ENCODE measurements at places on chromosomes 7 and 10. TPM values are rescaled to one million over a fixed set of nuclear protein-coding genes. Genes with fewer than 3 reads are reported as not detected.

DNA sequence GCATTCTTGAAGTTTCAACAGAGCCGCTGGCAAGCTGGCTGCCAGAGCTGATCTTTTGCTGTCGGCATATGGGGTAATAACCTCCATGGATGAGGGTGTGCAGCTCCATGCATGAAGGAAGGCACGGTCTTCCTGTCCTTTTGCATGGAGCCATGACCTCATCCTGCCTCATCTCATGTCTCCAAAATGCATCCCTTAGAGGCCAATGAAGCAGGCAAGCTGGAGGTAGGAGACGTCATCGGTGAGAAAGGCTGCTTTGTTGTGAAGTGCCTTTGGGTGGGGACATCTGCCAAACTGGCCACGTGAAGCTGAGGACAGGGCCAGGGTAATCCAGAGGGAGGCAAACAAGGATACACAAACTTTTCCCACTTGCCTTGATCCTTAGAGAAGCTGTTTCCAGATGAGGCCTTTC lies 161.5 kb upstream of the TBX20 start:
- H3K27ac ChIP-seq: no peak overlapping the region
- no peak overlapping the region for H3K4me3 ChIP-seq
- DNase-seq: no peak
- no peaks in the 10 kb centered on the region for H3K4me1 ChIP-seq
- H3K27me3 ChIP-seq: no peaks in the 10 kb centered on the region

DNA sequence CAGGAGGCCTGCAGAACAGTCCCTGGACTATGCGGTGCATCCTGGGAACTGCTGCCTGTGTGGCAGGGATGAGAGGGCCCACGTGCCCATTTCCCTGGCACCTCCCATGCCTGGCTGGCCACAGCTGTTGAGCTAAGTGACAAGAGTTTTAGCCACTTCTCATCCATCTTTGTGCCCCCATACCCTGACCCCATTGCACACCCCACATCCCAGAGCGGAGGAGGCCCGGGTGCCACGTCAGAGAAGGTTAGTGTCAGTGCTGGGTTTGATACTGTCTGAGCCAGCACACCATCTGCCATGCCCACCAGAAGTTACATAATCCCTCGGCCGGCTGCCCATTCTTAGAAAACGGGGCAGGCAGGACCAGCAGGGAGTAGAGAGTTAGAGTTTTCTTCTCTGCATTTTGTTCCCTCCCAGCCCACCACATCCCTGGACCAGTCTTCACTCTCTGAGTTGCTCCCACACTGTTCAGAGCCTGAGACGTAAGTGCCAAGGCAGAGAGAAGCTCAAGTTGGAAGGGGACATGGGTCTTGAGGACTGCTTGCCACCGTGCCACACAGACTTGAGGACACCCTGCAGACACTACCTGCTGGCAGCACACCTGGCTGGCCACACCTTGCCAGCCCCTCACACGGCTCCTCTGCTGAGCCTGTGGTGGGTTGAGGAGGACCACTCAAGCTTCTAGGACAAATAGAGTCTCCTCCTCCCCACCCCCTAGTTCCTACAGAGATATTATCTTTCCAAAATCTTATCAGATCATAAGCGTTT lies 13.1 kb downstream of the UNC5B start:
- DNase-seq: no peak
- H3K4me1 ChIP-seq: peaks cover 21% of the 10 kb centered on the region
- H3K36me3 ChIP-seq: no peaks in the 10 kb centered on the region
- no peak overlapping the region for H3K4me3 ChIP-seq
- no peak overlapping the region for H3K27ac ChIP-seq

DNA sequence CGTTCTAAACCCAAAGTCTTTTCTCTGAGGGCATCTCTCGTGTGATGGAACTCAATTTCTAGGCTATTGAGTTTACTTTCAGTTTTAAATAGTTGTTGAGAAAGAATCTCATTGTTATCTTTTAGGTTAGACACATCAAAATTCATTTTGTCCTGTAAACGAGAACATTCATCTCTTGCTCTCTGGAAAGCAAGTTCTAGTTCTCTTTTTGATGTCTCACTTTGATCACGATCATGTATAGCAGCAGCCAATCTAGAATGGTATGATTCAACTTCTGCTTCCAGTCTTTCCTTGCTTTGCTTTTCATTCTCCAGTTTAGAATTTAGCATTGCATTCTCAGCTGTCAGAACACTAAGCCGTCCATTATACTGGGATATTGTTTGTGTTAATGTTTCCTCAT lies 65.1 kb downstream of the ANKRD26 start:
- H3K27ac ChIP-seq: no peak overlapping the region
- no peaks in the 10 kb centered on the region for H3K4me1 ChIP-seq
- H3K27me3 ChIP-seq: no peaks in the 10 kb centered on the region
- no peak for DNase-seq
- peaks cover 9% of the 10 kb centered on the region for H3K36me3 ChIP-seq

DNA sequence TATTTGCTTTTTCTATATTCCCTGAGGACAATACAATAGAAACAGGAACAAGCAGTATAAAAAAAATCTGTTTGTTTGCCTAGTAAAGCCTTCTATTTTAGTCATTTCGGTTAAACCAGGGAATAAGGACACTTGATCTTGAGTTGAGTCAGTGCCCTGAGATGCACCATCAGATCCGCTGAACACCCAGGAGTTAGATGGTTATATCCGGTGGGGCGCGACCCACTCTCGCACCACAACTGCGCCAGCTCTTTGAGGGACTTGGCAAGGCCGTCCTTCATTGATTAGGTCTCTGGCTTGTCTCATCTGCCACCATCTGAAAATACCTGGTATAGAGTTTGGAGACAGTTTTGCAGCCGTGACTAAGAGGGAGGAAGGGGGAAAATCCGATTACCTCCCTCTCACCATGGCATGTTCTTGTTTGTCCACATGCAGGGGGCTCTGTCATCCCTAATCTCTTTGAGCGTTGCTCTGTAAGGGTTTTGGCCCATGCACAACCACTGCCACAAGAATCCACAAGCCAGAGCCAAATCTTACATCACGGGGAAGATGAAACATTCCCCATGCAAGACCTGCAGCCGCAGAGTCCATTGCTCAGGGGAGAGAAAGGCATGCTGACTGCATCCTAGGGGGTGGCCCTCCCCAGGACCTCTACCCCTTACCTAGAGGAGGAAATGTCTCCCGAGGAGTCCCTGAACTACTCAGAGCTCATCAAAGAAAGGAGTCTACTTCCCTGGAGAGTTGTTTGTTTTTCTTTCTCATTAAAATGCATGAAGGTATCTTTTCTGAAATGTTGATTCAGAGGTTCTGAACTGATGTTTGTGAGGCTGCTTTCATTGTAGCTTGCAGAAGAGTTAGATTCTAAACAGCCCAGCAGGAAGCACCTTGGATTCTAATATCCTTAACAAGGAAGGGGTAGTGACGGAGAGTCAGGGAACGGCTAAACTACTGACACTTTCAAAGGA lies 101.6 kb upstream of the FAM171A1 start:
- H3K36me3 ChIP-seq: no peaks in the 10 kb centered on the region
- H3K4me3 ChIP-seq: no peak overlapping the region
- H3K27me3 ChIP-seq: no peaks in the 10 kb centered on the region
- H3K27ac ChIP-seq: peak overlapping the region; percentile 36
- peaks cover 10% of the 10 kb centered on the region for H3K4me1 ChIP-seq

GRCh38 chr7:114530057-114530611 lies 115.5 kb downstream of the FOXP2 start:
- no peaks in the 10 kb centered on the region for H3K4me1 ChIP-seq
- DNase-seq: no peak
- no peak overlapping the region for H3K27ac ChIP-seq
- no peaks in the 10 kb centered on the region for H3K27me3 ChIP-seq
- H3K36me3 ChIP-seq: no peaks in the 10 kb centered on the region

DNA sequence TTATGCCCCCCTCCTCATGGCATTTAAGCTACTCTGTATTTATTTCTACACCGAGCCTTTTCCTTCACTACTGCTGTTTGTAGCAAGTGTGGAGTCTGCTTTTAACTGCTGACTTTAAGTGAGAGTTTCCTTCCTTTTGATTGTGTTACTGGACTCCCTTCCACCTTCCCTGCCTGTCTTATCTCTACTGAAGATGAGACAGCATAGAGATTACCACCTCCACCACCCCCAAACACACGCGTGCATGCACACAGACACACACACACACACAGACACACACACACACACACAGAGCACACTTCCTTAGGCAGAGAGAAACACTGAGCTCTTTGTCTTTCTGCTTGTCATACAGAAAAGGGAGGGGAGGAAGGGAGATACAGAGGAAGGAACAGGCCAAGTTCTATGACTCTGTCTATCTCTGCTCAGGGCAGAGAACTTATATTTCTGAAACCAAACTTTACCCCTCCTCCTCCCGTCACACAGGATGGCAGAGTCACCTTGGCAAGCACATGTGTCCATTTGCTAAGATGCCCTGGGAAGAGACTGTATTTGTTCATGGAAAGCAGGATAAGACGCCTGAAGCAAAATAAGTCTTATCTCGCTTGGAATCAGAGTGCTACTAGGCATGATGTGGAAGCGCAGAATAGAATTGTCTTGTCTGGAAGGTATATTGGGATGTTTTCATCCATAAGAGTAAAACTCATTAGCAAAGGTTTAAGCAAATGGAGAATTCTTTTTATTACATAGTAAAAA lies 81.8 kb upstream of the CAV2 start:
- H3K4me3 ChIP-seq: no peak overlapping the region
- no peaks in the 10 kb centered on the region for H3K36me3 ChIP-seq
- H3K27me3 ChIP-seq: no peaks in the 10 kb centered on the region
- H3K4me1 ChIP-seq: no peaks in the 10 kb centered on the region
- peak overlapping the region; percentile 47 for H3K27ac ChIP-seq

DNA sequence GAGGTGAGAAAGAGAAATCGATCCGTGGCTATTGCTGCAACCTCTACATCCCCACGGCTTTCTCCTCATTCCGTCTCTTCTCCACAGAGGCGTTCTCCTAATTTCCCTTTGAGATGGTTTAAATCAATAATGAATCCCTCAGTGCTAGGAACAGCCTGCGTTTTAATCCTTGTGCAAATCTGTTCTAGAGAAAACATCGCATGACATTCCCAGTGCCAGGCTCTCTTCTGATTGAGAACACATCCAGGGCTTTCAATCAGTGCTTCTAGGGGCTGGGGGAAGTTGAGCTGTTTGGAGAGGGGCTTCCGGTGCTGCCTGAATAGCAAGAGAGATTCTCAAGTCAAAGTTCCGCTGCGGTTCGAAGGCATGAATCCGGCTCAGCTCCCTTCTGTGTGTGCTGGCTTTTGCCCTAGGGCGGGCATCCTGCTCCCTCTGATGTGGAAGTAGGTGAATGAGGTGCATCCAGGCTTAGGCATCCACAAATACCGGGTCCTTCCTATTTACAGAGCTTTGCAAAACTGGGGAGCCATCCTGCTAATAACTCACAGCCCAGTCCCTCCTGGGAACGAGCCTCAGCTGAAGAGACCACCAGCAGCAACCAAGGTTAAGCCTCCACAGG lies 62.8 kb downstream of the CHST15 start:
- no peaks in the 10 kb centered on the region for H3K27me3 ChIP-seq
- no peak overlapping the region for H3K27ac ChIP-seq
- H3K4me1 ChIP-seq: peaks cover 27% of the 10 kb centered on the region

DNA sequence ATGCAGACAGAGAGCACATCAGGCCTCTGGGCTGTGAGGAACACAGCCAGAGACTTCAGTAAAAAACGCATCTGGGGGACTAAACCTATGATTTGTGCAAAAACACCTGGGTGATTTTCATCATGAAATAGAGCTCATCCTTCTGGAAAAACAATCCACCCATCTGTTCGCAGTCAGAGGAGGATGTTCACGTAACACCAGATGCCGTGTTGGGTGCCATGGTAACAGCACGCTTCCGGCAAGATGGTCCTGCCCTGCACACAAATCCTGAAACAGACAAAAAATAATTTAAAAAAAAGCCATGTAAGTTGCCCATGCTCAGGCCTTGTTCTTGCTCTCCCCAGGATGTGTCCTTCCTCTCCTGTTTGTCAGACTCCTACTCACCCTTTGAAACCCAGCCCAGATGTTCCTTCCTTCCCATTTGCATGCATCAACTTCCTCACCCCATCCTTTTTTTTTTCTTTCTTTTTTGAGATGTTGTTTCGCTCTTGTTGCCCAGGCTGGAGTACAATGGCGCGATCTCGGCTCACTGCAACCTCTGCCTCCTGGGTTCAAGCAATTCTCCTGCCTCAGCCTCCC lies 28.3 kb upstream of the GNA12 start:
- no peak overlapping the region for H3K27ac ChIP-seq
- no peaks in the 10 kb centered on the region for H3K36me3 ChIP-seq
- H3K4me1 ChIP-seq: peaks cover 16% of the 10 kb centered on the region
- no peak for DNase-seq

GRCh38 chr7:148622887-148623585 lies 32.5 kb downstream of the C7orf33 start:
- DNase-seq: peak; percentile 83
- no peak overlapping the region for H3K27ac ChIP-seq
- peaks cover 2% of the 10 kb centered on the region for H3K27me3 ChIP-seq
- H3K36me3 ChIP-seq: no peaks in the 10 kb centered on the region
- H3K4me1 ChIP-seq: no peaks in the 10 kb centered on the region

- H3K4me1 ChIP-seq: peaks cover 4% of the 10 kb centered on the region
- no peak for DNase-seq
- no peaks in the 10 kb centered on the region for H3K27me3 ChIP-seq
- H3K27ac ChIP-seq: no peak overlapping the region
- no peaks in the 10 kb centered on the region for H3K36me3 ChIP-seq
- no peak overlapping the region for H3K4me3 ChIP-seq
Measured at GRCh38 chr10:16828701-16829175, 11.5 kb upstream of the RSU1 start.

- no peak overlapping the region for H3K27ac ChIP-seq
- peak; percentile 78 for DNase-seq
- no peaks in the 10 kb centered on the region for H3K4me1 ChIP-seq
- H3K36me3 ChIP-seq: no peaks in the 10 kb centered on the region
- H3K4me3 ChIP-seq: no peak overlapping the region
- H3K27me3 ChIP-seq: no peaks in the 10 kb centered on the region
Measured at GRCh38 chr10:4526311-4526731, 299.7 kb upstream of the AKR1E2 start.

- peaks cover 6% of the 10 kb centered on the region for H3K4me1 ChIP-seq
- no peak for DNase-seq
- no peak overlapping the region for H3K4me3 ChIP-seq
- no peaks in the 10 kb centered on the region for H3K27me3 ChIP-seq
- H3K36me3 ChIP-seq: no peaks in the 10 kb centered on the region
Measured at GRCh38 chr7:101465576-101466196, 103.0 kb downstream of the COL26A1 start.

DNA sequence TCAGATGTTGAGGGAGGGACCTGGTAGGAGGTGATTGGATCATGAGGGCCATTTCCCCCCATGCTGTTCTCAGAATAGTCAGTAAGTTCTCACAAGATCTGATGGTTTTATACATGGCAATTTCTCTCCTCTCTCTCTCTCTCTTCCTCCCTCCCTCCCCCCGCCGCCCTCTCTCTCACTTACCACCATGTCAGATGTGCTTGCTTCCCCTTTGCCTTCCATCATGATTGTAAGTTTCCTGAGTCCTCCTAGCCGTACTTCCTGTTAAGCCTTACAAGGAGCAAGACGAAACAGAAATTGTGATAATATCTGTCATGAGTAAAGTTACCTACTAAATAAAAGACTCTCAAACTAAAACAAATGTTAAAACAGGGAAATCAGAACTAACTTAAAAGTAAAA lies 19.9 kb upstream of the GPR141 start:
- no peaks in the 10 kb centered on the region for H3K36me3 ChIP-seq
- H3K27me3 ChIP-seq: no peaks in the 10 kb centered on the region
- no peaks in the 10 kb centered on the region for H3K4me1 ChIP-seq

Gene RELN
- 131 TPM for total RNA-seq

Gene SGPL1
- total RNA-seq: 40.8 TPM

Gene TRIM24
- 25.4 TPM for total RNA-seq

Gene VTI1A
- total RNA-seq: 46.7 TPM

Gene XRCC2
- 4.5 TPM for total RNA-seq

Gene VWC2
- total RNA-seq: 2.4 TPM

Gene SERPINE1
- total RNA-seq: 2.1 TPM
